HepG2 (cell line): ENCODE measurements at places on chromosomes 4 and X. TPM values are rescaled to one million over a fixed set of nuclear protein-coding genes. Genes with fewer than 3 reads are reported as not detected.

GRCh38 chr4:24091639-24092233 is 201.9 kb upstream of the PPARGC1A start:
- DNase-seq, result peak; percentile 3
- H3K27ac ChIP-seq, result no peak overlapping the region
- H3K27me3 ChIP-seq, result no peaks in the 10 kb centered on the region
- H3K36me3 ChIP-seq, result no peaks in the 10 kb centered on the region
- no peak overlapping the region for H3K4me3 ChIP-seq

- H3K27me3 ChIP-seq, result 0 out of 3 replicates have a peak, but pooled peaks cover 2% of the 10 kb centered on the region
- DNase-seq, result no peak
- no peaks in the 10 kb centered on the region for H3K4me1 ChIP-seq
- H3K4me3 ChIP-seq, result no peak overlapping the region
Measured at GRCh38 chr4:88320224-88320779, 35.9 kb upstream of the PPM1K start.

DNA sequence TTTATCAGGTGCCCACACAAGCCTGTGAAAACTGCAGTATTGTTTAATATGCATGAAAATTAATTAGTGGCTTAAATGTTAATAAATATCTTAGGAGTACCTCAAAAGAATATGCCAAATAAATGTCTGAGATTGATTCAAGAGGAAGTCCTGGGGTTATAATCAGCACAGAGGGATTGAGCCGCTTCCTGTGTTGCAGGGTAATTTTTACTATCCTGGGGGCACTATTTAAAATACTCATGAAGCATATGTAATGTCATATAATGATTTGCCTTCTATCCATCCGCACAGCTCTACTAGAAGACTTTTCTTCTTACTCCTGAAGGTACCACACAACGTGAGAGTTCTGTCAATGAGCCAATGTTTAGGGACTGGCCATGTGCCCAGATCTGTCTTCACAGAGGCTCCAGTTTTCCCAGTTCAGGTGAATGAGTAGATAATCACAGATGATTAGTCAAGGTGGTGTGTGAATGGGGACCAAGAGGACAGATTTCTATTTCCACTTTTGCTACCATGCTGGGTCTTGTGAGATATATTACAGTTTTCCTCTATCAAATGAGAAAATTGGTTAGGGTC is 233.3 kb downstream of the USP46 start:
- H3K4me3 ChIP-seq, result no peak overlapping the region
- no peaks in the 10 kb centered on the region for H3K27me3 ChIP-seq
- DNase-seq, result no peak
- H3K4me1 ChIP-seq, result no peaks in the 10 kb centered on the region

DNA sequence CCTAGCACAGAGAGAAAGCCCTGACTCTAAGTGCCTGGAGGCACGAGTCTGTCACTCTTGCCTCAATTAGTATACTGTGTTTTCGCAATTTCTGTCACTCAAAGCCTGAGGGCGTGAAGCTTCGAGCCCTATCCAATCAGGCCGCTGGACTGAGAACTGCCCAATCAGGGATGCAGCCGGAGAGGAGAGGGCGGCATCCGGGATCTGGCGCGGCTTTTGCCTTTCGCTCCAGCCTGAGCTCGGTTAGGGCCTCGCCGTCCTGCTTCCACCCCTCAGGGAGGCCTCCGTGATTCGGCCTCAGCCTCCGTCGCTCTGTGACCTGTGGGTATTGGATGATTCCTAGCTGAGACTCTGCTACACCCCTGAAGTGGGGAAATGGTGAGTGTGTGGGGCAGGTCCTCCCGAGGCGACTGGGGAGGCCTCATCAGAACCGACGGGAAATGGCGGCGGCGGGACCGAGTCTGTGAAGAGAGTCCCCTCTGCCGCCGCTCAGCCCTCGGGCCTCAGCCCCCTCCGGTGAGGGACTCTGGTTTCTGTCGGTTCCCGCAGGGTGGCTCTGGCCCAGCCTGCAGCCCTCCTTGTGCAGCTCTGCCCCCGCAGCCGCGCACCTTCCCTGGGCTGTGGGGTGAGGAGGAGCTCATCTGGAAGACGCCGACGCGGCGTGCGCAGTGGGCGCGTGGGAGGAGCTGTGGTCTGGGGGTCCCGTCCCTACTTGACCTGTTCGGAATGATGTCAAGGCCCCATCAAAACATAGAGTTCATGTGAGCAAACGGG is 48.5 kb downstream of the ZNF141 start:
- no peak overlapping the region for H3K4me3 ChIP-seq
- no peak overlapping the region for H3K27ac ChIP-seq
- no peaks in the 10 kb centered on the region for H3K36me3 ChIP-seq
- no peaks in the 10 kb centered on the region for H3K27me3 ChIP-seq
- DNase-seq, result no peak

- DNase-seq, result no peak
- H3K27ac ChIP-seq, result no peak overlapping the region
- H3K4me3 ChIP-seq, result no peak overlapping the region
- no peaks in the 10 kb centered on the region for H3K36me3 ChIP-seq
- no peaks in the 10 kb centered on the region for H3K27me3 ChIP-seq
Measured at GRCh38 chr4:143089291-143089690, 95.4 kb upstream of the USP38 start.

DNA sequence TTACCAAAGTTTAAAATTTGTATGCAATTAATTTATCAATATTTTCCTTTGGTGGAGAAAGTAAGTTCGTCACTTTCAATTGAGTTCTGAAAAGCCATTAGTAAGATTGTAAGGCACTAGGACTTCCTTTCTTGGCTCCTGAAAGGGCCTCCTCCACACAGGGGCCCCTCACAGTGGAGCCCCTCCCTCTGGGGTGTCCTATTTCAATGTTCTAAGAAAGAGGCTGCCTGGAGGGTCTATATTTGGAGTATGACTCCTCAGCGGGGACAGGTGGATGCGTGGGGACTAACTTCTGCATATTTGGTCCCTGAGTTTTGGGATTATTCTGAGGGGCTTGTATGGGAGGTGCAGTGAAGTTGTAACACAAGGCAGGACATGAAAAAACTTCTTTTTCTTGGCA is 1.6 kb upstream of the ARMCX4 start:
- H3K36me3 ChIP-seq, result no peaks in the 10 kb centered on the region
- no peaks in the 10 kb centered on the region for H3K27me3 ChIP-seq
- no peak overlapping the region for H3K27ac ChIP-seq
- no peak overlapping the region for H3K4me3 ChIP-seq
- no peaks in the 10 kb centered on the region for H3K4me1 ChIP-seq

GRCh38 chrX:51606446-51606845 is 12.3 kb downstream of the CENPVL3 start:
- no peak for DNase-seq
- no peaks in the 10 kb centered on the region for H3K27me3 ChIP-seq
- no peak overlapping the region for H3K4me3 ChIP-seq
- no peaks in the 10 kb centered on the region for H3K4me1 ChIP-seq

DNA sequence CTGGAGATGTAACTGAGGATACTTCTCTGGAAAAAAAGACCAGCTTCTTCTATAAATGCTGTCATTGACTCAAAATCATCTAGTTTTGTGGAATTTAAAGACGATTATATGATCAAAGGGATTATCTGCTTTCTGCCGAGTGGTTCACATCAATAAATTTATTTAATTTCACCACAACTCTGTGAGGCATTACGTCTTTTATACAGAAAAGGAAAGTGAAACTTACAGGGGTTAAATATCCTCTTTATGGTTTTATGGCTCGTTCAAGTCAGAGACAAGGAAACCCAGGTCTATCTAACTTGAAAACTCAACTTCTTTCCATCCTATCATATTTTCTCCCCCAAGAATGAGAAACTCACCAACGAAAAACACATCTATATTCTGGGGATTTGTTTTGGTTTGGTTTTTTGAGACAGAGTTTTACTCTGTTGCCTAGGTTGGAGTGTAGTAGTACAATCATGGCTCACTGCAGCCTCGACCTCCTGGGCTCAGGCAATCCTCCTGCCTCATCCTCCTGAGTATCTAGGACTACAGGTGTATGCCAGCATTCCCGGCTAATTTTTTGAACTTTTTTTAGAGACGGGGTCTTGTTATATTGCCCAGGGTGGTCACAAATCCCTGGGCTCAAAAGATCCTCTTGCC is 377.9 kb upstream of the EMCN start:
- no peaks in the 10 kb centered on the region for H3K27me3 ChIP-seq
- H3K27ac ChIP-seq, result no peak overlapping the region
- H3K36me3 ChIP-seq, result no peaks in the 10 kb centered on the region
- H3K4me1 ChIP-seq, result no peaks in the 10 kb centered on the region
- no peak for DNase-seq

DNA sequence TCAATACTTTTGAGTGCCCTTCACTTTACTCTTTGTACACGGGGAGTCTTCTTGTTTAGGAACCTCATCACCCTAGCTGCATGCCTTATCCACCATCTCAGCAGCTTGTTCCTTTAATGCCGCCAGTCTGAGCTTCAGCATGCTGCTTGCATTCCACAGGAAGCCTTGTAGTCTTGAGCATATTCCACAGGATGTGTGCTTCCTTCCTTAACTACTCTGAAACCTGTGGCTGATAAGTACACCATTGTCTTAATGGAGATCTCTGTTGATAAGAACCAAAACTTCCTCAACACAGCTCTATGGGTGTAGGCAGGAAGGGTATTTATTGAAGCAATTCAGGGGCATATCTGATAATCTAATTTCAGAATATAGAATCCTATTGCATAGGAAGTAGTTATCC is 24.4 kb upstream of the CCNI start:
- H3K36me3 ChIP-seq, result no peaks in the 10 kb centered on the region
- H3K27ac ChIP-seq, result no peak overlapping the region
- no peaks in the 10 kb centered on the region for H3K27me3 ChIP-seq
- no peak overlapping the region for H3K4me3 ChIP-seq

- no peak overlapping the region for H3K4me3 ChIP-seq
- H3K4me1 ChIP-seq, result no peaks in the 10 kb centered on the region
Measured at GRCh38 chrX:87580862-87581261, 63.3 kb downstream of the KLHL4 start.

CYSLTR1 gene
- total RNA-seq, result not detected in 2 replicates

KCNE5 gene
- 0.31 and 0.33 TPM in 2 replicates for total RNA-seq

KIT gene
- not detected in 2 replicates for total RNA-seq

PLXNB3 gene
- total RNA-seq, result 1.2 and 3.0 TPM in 2 replicates

LNX1 gene
- total RNA-seq, result 0.49 and 0.62 TPM in 2 replicates

BCAP31 gene
- 101 and 178 TPM in 2 replicates for total RNA-seq

GNRHR gene
- total RNA-seq, result not detected in 2 replicates

PHOX2B gene
- not detected in 2 replicates for total RNA-seq

C1QTNF7 gene
- not detected in 2 replicates for total RNA-seq
